ENCODE measurements at places on chromosomes 3 and 15. TPM values are rescaled to one million over a fixed set of nuclear protein-coding genes. Genes with fewer than 3 reads are reported as not detected.

DNA sequence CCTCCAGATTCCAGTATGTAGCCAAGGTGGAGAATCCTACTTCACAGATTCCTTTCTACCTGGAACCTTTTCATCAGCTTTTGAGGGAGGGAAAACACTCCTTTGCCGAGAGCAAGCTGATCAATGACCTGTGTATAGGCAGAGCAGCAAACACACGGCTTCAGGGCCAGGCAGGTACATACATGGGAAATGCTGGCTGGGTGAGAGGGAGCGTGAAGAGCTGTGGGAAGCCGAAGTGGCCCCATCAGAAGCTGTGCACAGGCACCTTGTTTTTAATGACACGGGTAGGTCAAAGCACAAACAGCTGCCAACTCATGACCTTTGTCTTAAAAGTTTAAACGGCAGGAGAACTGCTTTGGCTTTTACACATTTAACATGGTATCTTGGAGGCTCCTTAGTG, 25.3 kb downstream of the STARD5 start:
- DNase-seq: no peak

CHRNA5 gene
- 10.5 TPM for total RNA-seq

DNA sequence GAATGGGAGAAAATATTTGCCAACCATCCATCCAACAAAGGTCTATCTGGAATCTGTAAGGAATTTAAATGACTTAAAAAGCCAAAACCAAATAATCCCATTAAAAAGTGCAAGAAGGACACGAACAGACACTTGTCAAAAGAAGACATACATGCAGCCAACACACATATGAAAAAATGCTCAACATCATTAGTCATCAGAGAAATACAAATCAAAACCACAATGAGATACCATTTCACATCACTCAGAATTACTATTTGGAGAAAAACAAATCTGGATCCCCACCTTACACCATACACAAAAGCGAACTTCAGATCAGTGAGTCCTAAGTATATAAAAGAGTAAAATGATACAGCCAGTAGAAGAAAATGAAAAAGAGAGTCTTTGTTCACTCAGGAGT, 58.6 kb upstream of the MNS1 start:
- DNase-seq: no peak

- no peak for DNase-seq
Measured at GRCh38 chr15:89900849-89901248, 7.1 kb upstream of the AP3S2 start.

DNA sequence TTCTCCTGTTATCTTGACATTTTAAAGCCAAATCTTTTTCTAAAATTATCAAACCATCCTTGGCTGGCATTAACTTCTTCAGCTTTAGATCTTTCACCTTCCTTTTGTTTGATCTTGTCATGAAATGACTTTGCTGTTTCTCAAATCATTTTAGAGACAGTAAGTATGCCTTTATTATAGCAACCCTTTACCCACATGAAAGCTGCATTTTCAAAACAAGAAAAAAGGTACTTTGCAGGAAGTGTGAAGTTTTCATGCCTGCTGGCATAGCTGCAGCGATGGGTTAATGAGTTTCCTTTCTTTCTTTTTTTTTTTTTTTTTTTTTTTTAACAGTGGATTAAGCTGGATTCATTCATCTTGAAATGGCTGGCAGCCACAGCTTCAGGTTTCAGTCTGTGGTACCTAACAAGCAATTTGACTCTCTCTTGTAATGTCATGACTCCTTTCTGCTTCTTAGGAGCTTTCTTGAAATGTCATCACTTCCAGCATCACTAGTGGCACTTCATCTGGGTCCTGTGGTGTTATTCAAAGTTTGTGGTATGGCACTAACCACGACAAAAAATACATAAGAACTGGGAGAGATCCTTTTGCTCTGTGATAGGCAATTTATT, 18.8 kb downstream of the SLC25A26 start:
- no peak for DNase-seq

NPAP1 gene
- not detected for total RNA-seq

RARB gene
- total RNA-seq: not detected

- no peak for DNase-seq
Measured at GRCh38 chr3:107958146-107958545, 132.7 kb downstream of the CD47 start.

DNAH12 gene
- 0.11 TPM for total RNA-seq

DNA sequence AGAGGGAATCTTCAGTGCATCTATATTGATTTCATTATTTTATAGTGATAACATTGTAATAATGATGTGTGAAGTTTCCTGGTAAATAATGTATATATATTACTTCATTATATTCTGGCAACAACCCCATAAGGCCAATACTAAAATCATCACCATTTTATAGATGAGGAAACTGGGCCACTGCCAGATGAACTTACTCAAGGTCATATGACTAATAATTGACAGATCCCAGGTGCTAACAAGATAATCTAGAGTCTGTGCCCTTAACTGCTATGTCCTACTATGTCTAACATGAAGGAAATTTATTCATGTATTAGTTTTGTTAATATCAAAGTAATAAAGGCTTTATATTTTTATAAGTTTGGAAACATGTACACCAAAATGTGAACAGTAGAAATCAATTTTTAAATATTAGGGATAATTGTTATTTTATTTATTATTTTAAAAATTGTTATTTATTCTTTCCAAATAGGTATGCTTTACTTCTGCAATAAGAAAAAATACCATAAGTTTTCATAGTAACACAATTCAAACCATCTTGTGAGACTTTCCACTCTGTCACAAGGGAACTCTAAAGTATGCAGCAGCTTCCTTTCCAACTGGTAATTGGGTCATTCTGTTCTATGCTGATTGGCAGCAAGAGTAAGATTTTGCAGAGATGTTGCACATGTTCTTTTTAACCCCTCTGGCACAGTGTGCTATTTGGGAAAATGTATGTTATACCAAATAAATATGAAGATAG, 90.8 kb upstream of the CMC1 start:
- DNase-seq: no peak

USP50 gene
- 0.86 TPM for total RNA-seq

DNA sequence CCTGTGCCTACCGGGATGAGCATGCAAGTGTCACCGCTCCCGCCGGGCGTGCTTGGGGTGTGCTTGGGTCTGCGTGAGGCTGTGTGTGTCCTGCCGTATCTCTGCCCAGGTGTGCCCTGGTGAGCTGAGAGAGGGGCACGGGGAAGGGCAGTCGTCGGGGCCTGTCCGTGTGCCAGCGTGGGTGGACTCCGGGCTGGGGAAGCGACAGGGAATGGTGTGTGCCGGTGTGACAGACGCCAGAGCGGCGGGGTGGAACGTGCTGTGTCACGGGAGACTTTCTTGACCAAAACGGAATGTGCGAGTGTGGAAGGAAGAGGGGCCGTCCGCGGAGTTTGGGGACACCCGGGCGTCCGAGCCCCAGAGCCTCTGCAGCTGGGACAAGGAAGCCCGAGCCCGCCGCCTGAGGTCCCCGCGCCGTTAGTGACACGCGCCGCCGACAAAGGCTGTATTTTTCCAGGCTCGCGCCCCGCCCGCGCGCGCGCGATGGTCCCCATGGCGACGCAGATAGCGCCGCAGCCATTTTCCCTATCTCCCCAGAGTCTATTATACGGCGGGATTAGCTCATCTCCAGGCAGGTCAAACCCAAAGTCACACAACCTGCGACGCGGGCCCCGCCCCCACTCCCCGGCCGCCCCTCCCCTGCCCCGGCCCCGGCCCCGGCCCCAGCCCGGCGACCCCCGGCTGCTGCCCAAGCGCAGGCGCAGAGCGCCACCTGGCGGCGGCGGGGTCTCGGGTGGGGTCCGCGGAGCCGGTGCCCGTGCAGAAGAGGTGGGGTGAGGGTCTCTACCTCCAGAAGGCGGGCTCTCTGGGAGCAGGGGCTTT, 4.5 kb upstream of the GATA2 start:
- DNase-seq: no peak

GRCh38 chr3:55252921-55253320, 234.2 kb downstream of the WNT5A start:
- DNase-seq: no peak

- no peak for DNase-seq
Measured at GRCh38 chr3:141111364-141112155, 60.4 kb downstream of the SPSB4 start.

CHRM5 gene
- total RNA-seq: not detected

DNA sequence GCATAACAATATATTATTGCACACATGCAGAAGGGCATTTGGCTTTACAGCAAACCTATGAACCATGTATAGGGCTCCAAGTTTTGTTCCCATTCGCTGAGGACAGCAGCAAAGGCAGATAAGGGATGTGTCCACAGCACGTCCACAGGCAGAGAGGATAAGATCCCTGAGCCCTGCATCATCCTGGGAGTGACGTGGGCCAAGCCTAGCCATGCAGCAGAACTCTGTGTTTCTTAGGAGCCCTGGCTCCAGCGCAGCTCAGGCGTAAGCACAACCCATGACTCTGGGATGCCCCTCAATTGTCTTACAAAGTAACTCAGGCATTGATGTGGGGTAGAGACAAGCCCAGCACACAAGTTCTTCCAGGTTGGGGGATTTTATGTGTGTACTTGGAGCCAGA, 194.3 kb upstream of the CTDSPL start:
- no peak for DNase-seq

DNA sequence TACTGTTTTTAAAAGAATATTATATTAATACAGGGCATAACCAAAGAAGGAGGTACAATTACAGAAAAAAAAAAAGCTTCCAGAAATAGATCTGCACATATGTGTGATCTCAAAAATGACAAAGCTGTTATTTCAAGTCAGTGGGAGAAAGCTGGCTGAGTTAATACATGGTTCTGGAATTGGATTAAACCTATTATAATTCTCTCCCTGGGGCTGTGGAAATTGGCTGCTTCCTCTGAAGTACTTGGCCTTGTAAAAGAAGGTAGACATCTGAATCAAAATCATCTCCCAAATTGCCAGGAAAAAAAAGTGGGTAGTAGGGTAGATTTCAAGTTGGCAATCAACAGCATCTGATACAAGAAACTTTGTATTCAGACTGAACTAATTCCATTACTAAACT, 723.9 kb upstream of the ALCAM start:
- no peak for DNase-seq

NUP210 gene
- 35.2 TPM for total RNA-seq

DNA sequence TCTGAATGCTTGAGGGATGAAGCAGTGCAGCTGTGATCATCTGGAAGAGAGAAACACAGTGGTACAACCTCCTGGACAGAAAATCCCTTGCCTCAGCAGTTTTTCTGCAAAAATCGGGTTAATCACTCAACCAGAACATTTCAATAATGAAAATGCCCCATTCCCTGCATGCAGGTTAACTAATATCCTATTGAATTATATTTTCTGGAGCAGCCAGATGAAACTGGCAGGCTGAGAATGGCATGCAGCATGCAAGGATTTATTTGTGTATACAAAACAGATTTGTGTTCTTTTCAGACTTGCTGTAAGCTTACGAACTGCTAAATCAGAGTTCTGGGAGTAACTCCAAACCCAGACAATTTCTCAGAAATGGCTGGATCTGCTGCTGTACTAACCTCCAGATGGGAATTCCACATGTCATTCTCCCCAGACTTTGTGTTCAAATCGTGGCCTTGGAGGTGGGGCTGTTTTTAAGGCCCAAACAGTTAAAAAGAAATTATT, 39.1 kb downstream of the SLC9A9 start:
- no peak for DNase-seq

- DNase-seq: no peak
Measured at GRCh38 chr3:46541835-46542234, 24.3 kb downstream of the LRRC2 start.

- no peak for DNase-seq
Measured at GRCh38 chr3:110750201-110750600, 321.4 kb upstream of the NECTIN3 start.

DNA sequence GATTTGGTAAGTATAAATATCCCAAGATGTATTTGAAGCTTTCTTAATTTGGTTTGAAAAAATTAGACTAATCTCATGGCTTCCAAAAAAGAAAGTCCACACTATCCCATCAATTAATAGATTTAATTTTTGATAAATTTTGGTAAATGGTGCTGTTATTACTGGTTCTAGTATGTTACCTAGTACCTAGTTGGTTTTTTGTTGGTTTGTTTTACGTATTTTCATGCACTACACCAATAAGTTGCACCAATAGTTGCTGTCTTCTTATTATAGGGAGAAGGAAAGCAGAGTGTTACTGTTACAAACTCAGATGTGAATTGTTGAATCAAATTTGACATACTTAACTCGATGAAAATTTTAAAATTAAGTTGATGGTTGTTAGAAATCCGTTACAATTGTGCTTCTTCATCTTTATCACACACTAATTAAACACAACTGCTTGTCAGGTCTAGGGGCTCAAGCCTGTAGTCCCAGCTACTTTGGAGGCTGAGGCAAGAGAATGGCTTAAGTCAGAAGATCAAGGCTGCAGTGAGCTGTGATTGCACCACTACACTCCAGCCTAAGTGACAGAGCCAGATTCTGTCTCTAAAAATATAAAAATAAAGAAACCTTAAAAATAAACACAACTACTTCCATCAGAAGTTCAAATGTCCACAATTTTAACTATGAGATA, 23.1 kb upstream of the MBNL1 start:
- no peak for DNase-seq

DNA sequence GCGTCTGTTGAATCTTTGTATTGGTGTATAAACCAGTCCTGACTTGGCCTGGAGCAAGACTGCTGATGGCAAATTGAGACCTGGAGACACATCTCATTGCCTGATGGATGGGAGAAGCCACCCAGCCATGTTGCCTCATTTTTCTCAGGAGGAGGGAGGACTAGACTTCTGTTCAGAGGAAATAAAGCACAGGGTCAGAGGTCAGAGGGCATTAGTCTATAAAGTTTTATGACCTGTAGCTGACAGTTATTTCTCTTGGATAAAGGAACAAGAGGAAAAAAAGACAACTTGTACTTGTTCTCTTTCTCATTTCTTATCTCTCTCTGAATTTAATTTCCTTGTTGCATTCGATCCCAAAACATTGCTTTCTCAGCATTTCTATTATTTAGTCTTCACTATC, 775.9 kb downstream of the SQOR start:
- no peak for DNase-seq

ALDH1L1 gene
- 28.7 TPM for total RNA-seq

GRCh38 chr3:24351779-24352469, 142.7 kb downstream of the THRB start:
- DNase-seq: no peak

GRCh38 chr3:38126121-38126892, 10.6 kb downstream of the ACAA1 start:
- DNase-seq: no peak

- peak; percentile 41 for DNase-seq
Measured at GRCh38 chr3:72338942-72339669, 509.1 kb downstream of the SHQ1 start.

GRCh38 chr15:92524161-92524560, 130.5 kb downstream of the ST8SIA2 start:
- no peak for DNase-seq

P2RY12 gene
- total RNA-seq: not detected

- DNase-seq: no peak
Measured at GRCh38 chr3:149411583-149411982, 34.1 kb upstream of the TM4SF1 start.

Data from HepG2 (cell line).